ENCODE measurements at places on chromosomes 13 and 19.

DNA sequence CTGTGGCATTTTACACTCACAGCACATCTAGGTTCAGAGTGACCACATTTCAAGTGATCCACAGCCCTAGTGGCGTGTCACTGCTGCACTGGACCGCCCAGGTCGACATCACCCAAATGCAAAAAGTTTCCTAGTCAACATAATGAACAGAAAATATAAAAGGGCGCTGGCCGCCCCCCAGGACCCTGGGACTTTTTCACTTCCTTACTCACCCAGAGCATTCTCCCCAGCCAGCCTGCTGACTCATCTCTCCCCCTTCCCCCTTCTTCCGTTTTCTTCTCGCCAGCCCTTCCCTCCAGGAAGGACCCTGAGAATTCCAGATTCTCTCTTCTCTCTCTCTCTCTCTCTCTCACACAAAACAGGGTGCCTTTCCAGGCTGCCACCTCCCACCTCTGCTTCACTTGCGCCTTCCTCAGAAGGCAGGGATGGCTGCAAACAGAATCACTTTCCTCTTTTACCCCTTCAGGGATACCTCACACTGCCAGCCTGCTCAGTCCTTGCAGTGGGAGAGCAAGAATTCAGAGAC lies 21.0 kb upstream of the GRWD1 start:
- no peak for DNase-seq

DNA sequence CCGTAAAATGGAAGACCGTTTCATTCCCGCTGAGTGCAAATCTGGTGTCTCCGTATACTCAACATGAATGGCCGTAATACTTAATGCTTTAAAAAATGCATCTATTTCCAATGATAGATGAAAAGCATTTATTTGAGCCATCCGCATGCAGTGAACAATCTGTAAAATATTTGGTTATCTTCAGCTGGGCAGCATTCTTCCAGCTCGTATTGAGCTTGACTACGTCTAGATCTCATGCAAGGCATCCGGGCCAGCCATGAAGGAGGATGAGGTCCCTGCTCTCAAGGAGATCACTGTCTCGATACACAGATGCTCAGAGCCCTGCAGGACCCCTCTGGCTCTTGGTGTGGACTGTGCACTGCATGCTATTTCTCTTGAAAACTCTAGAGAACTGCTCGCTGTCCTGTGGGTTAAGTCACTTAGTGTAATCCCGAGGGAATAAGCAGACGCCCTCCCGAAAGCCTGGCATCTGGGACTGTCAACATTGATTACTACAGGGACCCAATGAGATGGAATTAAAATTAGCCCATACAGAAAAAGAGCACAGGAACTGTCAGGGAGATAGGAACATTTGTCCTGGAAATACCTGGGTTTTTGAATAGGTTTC lies 112.4 kb upstream of the RNF113B start:
- DNase-seq, result no peak

DNA sequence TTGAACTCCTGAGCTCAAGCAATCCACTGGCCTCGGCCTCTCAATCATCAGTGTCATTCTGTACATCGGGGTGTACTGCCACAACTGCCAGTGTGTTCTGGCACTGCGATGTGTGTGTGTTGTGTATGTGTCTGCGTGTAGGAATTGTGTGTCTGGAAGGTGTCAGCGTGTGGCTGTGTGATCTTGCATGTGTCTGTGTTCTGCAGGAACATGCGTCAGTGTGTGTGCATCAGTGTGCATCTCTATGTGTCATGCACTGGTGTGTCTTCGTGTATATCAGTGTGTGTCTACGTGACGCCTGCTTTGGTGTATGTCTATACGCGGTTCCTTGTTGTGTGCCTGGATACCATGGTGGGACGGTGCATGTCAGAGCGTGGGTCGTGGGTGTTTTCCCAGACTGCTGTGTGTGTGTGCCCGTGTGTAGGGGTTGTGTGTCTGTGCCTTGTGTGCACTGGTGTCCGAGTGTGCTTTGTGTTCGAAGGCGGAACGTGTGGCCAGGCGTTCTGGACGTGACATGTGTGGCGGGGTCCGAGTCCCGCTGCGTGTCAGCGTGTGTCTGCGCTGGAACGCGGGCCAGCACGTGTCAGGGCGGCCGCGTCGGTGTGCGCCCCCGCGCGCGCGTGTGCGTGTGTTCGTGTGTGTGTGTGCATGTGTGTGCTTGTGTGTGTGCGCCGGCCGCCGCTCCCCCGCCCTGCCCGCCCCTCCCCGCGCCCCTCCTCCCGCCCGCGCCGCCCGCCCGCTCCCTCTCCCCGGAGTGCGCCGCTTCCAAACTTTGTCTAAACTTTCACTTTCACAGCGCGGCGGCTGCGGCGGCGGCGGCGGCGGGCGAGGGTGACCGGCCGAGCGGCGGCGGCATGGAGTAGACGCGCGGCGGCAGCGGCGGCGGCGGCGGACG lies at the start of gene NFIX:
Gene NFIX, plus strand, starts transcription at position 775 of the 895 bp plus-strand sequence. CDS start 363 bp downstream, outside the sequence.
- peak; percentile 76 for DNase-seq

DNA sequence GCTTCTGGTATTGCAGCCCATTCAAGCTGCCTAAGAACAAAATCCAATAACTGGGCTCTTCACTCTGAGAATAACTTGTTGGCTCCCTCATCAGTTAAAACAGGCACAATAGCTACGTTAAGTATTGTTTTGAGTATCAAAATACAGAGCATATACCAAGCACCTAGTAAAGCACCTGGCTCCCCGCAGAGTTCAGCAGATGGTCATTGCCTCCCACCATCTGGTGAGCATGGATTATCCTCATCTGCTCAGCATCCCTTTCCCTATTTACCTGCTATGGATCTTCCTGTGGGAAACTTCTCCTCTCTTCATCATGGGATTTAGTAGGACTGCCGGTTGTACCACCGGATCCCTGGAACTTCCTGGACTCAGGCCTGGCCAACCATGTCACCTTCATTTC lies 199.2 kb upstream of the MAB21L1 start:
- no peak for DNase-seq

GRCh38 chr13:75479102-75479740 lies 2.7 kb downstream of the TBC1D4 start:
- no peak for DNase-seq
